ENCODE measurements at places on chromosomes 13 and 19.

- no peak for DNase-seq
Observed at GRCh38 chr19:53644061-53644816, 12.4 kb downstream of the DPRX start.

GRCh38 chr19:28122734-28123133 lies 1090.2 kb downstream of the UQCRFS1 start:
- DNase-seq = no peak

- no peak for DNase-seq
Observed at GRCh38 chr13:73411067-73411809, 352.4 kb downstream of the KLF5 start.

- DNase-seq = peak; percentile 42
Observed at GRCh38 chr19:55005684-55006488, 32.2 kb downstream of the GP6 start.

DNA sequence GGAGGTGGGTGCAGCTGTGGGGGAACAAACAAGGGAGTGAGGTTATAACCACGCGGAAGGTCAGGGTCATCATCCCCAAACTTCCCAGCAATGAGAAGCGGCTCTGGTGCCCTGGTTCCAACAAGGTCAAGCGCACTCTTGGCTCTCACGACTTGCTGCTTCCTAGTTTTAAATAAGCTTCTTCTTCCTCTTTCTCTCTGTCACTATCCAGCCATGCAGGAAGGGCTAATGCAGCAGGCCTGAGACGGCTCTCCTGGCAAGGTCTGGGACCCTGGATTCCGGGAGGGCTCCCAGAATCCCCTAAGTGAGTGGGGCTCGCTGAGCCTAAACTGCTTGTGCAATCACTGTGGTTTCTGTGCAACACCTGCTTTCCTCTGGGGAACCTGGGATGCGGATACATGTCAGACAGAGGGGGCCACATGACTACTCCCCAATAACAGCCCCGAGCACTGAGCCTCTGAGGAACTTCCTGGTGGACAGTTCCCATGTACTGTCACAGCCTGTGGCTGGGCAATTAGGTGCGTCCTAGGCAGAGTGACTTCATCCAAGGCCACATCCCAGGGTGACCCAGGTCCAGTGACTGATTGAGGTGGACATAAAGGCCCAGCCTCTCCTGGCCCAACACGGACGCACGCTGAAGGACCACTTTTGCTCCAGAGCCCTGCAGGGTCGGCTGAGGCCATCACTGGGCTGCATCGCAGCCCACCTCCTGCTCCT lies 24.2 kb downstream of the VRK3 start:
- DNase-seq = no peak

DNA sequence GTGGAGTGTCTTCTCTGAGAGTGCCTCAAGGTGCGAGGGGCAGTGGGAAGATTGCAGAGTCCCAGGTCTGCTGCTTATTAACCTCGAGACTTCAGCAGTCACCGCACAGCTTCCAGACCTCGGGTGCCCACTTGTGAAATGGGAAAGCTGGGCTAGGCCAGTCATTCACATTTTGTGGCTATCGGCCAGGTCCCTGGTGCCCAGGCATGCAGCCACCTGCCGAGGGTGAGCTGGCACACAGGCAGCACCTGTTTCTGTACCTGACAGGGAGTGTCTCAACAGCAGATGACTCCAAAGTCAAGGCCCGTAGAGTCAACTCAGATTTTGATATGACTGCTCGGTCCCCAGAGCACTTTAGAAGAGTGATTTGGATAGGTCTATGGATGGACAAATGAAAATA lies 21.9 kb downstream of the UQCRFS1 start:
- no peak for DNase-seq

DNA sequence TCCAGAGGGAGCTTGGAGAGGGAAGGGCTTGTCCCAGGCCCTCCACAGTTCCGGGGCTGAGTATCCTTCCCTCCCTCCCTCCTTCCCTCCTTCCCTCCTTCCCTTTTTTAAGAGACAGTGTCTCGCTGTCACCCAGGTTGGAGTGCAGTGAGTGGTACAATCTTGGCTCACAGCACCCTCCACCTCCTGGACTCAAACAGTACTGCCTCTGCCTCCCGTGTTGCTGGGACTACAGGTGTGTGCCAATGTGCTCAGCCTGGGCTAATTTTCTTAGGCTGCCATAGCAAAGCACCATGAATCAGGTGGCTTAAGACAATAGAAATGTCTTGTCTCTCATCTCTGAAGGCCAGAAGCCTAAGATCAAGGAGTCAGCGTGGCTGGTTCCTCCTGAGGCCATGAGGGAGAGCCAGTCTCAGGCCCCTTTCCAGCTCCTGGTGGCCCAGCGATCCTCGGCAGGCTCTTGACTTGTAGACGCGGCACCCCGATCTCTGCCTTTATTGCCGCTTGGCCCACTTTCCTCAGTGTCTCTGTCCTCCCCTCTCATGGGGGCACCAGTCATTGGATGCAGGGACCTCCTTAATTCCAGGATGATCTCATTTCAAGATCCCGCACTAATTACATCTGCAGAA lies 47.5 kb downstream of the CRTC1 start:
- DNase-seq = no peak

- no peak for DNase-seq
Observed at GRCh38 chr19:3142292-3142670, 6.4 kb downstream of the GNA15 start.

- DNase-seq = no peak
Observed at GRCh38 chr13:44108331-44108858, 228.7 kb downstream of the LACC1 start.

- DNase-seq = no peak
Observed at GRCh38 chr13:62910541-62911060, 1495.0 kb upstream of the PCDH20 start.

DNA sequence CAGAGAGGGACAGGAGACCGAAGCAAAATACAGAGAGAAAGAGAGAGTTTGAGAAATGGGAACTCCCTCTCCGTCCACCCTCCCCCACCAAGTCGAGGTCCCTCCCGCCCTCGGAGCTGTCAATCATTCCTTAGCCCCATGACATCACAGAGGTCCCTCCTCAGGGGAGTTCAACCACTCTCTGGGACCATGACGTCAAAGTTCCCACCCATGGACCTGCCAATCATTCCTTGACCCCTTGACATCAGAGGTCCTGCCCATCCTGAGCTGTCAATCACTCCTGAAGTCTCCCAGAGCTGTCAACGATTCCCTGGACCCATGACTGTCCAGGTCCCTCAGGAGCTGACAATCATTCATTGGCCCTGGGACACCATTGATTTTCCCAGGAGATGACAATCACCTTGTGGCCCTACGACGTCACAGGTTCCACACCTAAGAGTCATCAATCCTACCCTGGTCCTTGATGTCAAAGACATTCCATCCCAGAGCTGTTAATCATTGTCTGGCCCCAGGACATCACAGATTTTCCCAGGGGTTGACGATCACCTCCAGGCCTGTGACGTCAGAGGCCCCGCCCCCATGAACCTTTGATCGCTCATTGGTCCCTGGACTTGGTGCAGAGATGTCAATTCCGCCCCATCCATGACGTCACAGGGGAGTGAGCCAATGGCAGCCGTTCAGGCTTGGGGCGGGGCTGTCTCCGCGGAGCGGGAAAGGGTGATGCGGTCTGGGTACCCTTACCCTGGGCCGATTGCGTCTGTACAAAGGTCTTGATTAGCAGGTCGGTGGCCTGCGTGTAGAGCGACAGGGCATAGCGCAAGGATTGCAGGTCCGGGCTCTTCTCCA lies 61.7 kb downstream of the COLGALT1 start:
- DNase-seq = no peak

- no peak for DNase-seq
Observed at GRCh38 chr19:10224337-10224736, 6.8 kb downstream of the S1PR2 start.

DNA sequence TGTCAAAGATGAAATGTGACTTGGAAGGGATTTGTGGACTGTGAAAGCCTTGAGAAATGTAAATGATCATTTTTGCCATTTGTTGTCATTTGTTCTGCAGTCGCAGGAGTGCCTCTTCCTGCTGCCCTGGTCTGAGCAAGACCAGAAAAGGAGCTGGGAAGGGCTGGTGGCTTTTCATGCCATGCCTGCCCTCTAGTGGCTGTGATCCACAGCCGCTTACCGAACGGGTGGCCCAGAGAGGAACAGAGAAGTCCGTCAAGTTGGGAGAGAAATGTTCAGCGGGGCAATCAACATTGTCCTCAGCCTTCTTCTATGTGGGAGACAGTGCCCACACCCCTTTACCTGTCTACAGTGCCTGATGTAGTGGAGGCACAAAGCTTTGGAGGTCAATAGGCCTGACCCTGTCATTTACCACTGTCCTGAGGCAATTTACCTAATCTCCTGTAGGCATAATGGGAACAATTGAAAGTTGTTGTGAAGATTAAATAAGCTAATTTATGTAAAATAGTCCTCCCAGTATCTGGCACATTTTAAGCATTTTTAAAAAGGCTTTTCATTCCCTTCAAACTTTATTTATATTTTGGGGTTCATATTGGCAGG lies 224.5 kb downstream of the B3GLCT start:
- DNase-seq = peak; percentile 6

GRCh38 chr13:94598281-94598680 lies 2.3 kb upstream of the TGDS start:
- DNase-seq = no peak

GRCh38 chr13:65929436-65929835 lies 1300.7 kb downstream of the PCDH9 start:
- DNase-seq = no peak

- no peak for DNase-seq
Observed at GRCh38 chr13:44432650-44433049, 59.0 kb downstream of the SERP2 start.

DNA sequence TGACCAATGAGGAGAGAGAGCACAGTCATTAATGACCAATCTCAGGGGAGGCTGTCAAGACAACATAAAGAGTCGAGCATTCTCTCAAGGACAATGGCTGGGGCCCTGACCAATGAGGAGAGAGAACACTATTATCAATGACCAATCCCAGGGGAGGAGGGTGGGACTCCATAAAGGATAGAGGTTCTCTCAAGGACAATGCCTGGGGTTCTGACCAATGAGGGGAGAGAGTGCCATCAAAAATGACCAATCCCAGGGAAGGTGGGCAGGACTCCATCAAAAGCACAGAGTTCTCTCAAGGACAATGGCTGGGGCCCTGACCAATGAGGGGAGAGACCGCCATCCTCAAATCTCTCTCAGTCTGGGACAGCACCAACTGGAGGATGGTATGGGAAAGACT lies 3.3 kb upstream of the KLK11 start:
- no peak for DNase-seq

DNA sequence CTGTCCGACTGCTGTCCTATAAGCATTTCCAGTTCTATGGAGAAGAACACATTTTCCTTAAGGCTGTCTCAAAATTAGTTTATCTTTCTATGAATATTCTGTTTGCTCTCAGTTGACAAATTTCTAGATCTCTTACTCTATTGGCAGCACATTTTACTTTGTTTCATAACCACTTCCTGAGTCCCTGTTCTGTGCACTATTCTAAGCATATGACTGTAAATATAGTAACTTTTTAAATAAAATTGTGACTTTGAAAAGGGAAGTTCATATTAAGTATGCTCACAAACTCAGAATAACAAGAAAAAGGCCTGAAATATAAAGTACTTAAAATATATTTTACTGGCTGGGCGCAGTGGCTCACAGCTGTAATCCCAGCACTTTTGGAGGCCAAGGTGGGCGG lies 56.5 kb upstream of the HTR2A start:
- DNase-seq = no peak

DNA sequence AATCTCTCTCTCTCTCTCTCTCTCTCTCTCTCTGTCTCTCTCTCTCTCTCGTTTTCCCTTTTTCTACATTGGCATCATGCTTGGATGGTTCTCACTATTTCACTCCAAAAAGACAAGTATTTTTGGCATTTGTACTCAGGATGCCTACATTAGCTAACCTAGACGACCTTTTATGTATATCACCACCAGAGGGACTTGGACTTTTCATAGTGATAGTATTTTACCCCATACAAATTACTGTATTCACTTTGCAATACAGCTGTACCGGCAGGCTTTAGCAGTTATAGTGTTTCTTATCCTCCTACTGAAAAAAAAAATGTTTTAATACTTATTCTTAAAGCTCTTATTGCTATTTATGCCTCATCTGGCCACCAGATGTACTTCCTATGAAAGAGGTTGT lies 687.2 kb upstream of the KLHL1 start:
- no peak for DNase-seq

DNA sequence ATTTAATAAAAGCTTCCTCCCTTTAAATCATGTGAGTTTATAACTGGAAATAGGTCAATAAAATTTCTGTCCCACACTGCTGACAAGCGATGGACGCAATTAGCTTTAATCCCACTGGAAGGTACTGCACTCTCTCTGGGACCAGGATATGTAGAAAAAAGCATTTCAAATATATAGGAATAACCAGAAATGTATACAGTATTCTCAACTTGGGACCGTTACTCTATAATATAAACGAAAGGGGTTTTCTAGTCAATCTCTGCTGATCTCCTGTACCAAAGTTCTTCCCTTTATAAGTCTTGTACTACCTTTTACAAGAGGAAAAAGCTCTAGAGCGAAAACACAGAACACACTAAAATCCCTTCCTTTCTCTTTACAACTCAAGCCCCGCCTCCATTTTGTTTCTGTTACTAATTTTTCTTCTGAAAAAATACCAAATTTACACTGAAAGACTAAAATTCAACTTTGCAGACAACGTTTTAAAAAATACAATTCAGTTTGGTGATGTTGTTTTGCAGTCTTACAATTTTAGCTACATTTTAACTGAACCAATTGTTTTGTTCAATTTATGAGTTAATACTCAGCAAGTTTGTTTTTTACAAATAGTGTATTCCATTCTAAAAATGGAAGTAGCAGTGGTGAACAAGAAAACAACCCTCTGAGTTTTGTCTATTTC lies 1.7 kb upstream of the USPL1 start:
- no peak for DNase-seq

GRCh38 chr13:94561126-94561525 lies 34.8 kb downstream of the TGDS start:
- no peak for DNase-seq

GRCh38 chr19:5054551-5055456 lies 85.9 kb downstream of the KDM4B start:
- no peak for DNase-seq

DNA sequence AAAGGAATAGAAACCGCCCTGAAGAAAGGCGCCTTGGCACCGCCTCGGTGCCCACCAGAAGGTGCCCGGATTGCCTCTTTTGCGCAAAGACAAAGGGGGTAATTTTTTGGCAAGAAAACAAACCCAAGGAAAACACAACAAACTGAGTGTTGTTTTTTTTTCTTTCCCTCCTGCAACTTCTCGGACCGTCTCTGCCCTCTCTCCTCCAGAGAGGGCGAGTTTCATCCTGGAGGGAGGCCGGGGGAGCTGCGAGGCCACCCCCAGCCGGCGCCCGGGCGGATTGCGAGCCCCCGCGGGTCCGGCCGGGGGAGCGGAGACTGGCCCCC lies 2.3 kb downstream of the ZNF536 start:
- DNase-seq = no peak

DNA sequence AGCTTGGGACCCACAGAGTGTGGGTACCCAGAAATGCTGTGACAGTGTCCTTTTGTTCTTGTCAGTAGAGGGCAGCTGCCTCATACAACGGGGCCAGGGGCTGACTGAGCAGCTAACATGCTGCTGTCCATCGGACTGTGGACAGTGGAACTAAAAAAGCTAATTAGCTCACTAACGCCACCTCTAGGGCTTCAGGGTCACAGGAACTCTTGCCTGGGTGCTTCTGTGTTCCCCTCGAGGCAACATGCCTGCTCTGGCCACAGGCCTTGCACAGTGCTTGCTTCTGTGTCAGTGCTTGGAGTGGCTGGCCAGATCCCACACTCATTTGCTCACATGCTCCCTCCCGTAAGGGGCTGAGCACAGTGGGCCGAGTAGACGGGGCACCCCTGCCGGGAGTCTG lies 377.0 kb downstream of the OLFM4 start:
- DNase-seq = no peak
